ENCODE measurements at places on chromosomes 16 and 17. TPM values are rescaled to one million over a fixed set of nuclear protein-coding genes. Genes with fewer than 3 reads are reported as not detected.

GRCh38 chr16:53775821-53776431 is 72.0 kb downstream of the FTO start:
- DNase-seq: peak; percentile 91

DNA sequence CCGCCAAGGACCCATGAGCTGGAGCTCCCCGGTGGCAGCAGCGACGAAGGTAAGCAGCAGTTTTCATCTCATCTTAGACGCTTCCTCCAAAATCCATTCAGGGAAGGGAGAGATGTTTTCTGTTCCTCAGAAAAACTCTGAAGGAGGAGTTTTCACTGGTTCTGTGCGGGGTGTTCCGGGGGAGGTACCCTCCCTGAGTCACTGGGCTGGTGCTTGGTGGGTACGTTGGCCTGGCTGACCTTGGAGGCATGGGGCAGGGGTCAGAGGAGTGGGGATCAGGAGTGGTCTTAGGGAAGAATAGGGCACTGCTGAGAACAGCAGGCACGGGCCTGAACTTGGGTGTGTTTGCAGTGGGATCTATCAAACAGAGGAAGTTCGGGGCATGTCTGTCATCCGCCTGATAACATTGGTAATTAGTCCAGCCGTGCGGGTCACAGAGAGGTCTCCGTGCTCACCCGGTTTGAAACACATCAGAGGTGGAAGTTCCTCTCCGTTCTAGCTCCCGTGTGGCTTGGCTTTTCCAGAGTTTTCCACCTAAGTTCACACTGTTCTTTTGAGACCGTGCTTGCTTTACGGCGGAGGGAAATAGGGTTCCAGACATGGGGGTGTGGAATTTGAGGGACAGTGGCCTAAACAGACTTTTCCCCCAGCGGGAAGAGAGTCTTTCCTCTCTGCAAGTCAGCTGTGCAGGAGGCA is 59.6 kb upstream of the CIBAR2 start:
- no peak for DNase-seq

Gene GP1BA
- not detected for total RNA-seq

- DNase-seq: no peak
Observed at GRCh38 chr17:34579979-34580684, 750 bp downstream of the TMEM132E start.

Gene GLP2R
- total RNA-seq: 0.63 TPM

DNA sequence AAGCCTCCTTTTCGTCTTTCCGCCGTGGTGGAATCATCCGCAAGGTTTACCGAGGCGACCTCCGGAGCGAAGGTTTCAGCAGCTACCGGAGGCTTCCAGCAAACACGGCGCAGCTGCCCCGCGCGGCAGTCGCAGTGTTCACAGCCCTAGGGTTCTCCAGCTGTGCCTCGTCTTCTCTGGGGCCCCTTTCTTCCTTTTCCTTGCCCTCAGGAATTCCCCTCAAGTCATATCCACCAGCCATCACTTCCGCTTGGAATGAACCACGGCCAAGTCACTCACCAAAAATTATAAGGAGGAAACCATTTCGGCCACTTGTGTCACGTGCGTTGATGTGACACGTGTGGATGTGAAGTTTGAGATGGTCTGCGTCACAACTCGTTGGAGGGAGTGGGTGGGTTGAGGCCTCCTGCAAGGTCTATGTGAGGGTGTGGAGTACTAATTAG is 636 bp upstream of the ERN1 start:
- DNase-seq: no peak

DNA sequence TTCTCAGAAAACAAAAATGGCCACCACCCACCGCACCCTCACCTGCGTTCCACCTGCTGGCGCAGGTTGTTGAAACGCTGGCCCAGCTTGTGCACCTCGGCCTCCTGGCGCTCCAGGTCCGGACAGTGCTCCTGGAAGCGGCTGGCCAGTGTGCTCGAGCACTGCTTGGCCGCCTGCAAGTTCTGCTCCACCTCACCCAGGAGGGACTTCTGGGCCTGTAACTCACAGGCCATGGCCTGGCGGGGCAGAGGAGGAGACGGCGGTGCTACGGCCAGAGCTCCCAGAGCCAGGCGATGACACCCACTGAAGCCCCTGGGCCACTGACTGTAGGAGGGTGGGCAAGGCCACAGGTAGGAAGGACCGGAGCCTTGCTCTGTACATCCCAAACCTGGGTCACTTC is 43.4 kb downstream of the UBN1 start:
- no peak for DNase-seq

Gene TMEM204
- total RNA-seq: 37.2 TPM
